ENCODE measurements at places on chromosomes 5 and 9. TPM values are rescaled to one million over a fixed set of nuclear protein-coding genes. Genes with fewer than 3 reads are reported as not detected.

The PLCXD3 gene
- total RNA-seq: 39.6 TPM

The CDKN2A gene
- total RNA-seq: 0.24 TPM

The FBXL7 gene
- total RNA-seq: 18.1 TPM

The IFNA13 gene
- not detected for total RNA-seq

The NSG2 gene
- total RNA-seq: 0.63 TPM

The ITGA1 gene
- 29.3 TPM for total RNA-seq

The IL5 gene
- total RNA-seq: not detected
